SW 1271 (cell line): ENCODE measurements at places on chromosomes 11 and 22.

DNA sequence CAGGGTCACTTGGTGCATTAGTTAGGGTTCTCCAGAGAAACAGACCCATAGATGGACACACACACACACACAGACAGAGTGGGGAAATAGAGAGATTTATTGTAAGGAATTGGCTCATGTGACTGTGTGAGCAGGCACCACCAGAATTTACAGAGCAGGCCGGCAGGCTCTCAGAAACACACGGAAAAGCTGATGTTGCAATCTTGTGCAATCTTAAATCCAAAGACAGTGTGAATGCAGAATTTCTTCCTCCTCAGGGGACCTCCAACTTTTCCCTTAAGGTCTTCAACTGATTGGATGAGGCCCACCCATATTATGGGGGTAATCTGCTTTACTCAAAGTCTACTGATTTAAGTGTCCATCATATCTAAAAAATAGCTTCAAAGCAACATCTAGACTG, 49.8 kb downstream of the APIP start:
- no peak for DNase-seq

GRCh38 chr11:1299621-1300020, 9.8 kb downstream of the TOLLIP start:
- DNase-seq: no peak

DNA sequence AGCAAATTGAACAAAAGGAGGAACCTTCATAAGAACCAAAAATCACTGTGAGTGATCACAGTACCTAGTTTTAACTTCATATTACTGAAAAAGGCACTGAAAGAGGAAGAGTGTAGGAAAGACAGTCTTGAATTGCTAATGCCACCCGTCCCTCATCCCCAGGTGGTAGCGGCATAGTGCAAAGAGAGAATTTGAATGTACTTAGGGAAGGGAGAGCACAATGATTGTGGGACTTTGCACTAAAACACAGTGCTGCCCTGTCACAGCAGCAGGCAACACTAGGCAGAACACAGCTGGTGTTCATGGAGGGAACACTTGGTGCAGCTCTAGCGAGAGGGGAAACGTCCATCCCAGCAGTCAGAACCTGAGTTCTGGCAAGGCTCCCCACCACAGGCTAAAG, 716.3 kb upstream of the ANO5 start:
- no peak for DNase-seq

DNA sequence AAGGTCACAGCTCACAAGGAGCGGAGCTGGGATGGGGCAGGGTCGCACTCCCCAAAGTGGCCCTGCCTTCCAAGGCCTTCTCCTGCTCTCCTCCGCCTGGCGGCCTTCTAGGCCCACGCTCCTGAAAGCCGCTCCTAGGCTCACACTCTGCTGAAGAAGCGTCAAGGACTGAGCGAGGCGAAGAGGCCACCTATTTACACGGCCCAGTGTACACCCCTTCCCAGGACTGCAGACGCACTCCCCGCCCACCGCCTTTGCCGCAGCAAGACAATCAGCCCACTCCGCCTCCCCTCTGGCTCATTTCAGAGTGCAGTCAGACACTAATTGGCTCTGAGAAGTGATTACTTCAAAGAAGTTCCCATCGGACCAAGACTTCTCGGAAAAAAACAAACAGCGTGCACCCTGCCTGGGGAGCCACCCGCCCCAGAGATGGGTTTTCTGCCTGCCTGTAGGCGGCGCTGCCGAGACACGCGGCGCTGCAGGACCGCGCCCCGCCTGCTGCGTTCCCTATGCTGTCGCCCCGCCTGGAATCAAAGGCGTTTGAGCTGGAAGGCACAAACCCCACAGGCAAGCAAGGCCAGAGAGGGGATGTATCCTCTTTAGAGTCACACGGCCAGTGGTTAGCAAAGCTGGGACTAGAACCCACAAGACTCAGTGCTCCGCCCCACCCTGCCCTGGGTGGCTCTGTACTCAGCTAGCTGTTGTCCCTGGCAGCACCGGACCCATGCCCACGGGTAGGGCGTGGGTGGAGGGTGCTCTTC, 414.8 kb downstream of the BUD13 start:
- DNase-seq: no peak

GRCh38 chr11:69518081-69518950, 36.9 kb downstream of the LINC01488 start:
- no peak for DNase-seq

DNA sequence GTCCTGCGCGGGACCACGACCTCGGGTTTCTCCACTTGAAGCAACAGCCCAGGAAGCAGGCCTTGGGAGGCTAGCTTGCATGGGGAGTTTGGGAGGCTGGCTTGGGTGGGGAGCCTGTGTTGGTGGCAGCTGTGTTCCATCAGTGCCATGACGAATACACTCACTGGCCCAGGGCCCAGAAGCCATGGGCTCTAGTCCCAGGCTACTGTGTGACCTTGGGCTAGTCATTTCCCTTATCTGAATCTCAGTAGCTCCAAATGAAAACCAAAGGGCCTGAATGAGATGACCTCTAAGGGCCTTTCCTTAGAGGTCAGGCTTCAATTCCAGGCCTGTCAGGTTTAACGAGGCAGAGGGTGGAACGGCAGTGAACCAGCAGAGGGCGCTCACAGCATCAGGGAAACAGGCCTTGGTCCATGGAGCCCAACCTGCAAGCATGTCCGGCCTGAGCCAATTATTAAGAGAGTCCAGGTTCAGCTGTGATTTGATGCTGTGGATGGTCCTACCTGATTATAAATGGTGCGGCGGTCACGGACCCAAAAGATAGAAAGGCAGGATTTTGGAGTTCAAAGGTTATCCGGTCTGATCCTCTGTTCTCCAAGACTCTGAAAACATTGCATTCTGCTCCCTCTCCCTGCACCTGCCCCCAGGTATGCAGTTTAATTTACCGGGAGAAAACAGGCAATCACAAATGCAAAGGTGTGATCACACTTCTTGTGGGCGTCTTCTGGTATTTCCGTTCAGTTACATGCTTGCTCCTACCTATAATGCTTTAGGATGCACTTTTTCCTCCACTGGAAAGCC, 15.9 kb downstream of the PTPN5 start:
- peak; percentile 23 for DNase-seq

DNA sequence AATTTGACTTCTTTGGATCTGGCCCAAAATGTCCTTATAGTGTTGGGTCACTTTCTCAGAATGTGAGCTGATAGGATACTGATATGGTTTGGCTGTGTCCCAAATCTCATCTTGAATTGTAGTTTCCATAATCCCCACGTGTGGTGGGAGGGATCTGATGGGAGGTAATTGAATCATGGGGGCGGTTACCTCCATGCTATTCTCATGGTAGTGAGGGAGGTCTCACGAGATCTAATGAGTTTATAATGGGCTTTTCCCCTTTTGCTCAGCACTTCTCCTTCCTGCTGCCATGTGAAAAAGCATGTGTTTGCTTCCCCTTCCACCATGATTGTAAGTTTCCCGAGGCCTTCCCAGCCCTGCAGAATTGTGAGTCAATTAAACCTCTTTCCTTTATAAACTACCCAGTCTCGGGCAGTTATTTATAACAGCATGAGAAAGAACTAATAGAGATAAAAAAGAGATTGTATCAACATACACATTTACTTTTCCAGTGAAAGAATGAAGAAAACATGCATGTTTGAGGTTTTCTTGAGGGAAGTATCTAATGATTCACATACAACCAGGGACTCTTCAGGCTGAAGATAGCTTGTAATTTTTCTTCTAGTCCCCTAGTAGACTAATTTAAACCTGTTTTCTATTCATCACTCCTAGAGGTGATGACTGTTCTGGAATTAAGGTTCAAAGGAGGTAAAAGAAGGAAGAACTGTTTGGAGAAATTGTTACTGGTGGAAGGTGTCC, 17.3 kb upstream of the CSTF3 start:
- no peak for DNase-seq
